ENCODE measurements at places on chromosomes 1 and 21. TPM values are rescaled to one million over a fixed set of nuclear protein-coding genes. Genes with fewer than 3 reads are reported as not detected.

DNA sequence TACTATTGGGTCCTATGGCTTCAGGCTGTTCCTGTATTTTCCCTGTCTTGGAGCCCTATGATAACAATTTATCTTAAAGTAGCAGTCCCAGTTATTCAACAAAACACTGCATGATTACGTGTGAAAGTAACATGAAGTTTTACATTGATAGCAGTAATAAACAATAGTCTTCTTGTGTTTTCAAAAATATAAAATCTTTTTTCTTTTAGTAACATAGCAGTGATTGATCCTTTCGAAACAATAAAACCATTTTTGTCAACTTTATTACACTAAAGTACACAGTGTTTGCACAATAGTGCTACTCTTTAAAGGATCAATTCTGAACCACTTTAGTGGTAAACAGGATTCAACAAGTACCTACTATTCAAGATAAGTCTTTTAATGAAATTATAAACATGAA, 90.6 kb downstream of the GPATCH2 start:
- no peak for DNase-seq

GRCh38 chr1:6700853-6701436, 671 bp downstream of the DNAJC11 start:
- no peak for DNase-seq

GRCh38 chr1:213939888-213940287, 47.9 kb upstream of the PROX1 start:
- DNase-seq: no peak

- DNase-seq: peak; percentile 84
Measured at GRCh38 chr1:109776911-109777310, 13.2 kb upstream of the EPS8L3 start.

- DNase-seq: no peak
Measured at GRCh38 chr1:205669341-205670149, 10.8 kb downstream of the SLC45A3 start.

GRCh38 chr1:87953732-87954344, 625.2 kb downstream of the LMO4 start:
- DNase-seq: peak; percentile 73

DNA sequence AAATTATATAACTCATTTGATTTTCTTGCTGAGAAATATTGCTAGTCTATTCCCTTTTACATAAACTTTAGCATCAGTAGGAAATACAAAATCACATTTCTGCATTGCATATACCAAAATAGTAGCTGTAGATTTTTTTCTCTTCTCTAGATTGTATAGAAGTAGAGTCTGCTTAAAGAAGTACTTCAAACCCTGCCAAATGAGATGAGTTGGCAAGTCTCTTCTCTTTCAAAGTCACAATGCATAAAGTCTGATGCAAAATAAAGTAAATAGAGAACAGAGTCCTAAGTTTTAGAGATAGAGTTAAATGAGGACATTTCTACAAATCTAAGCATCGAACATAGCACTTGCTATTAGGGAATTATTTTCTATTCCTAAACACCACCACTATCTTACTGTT, 6.4 kb downstream of the PLPPR4 start:
- DNase-seq: no peak

DNA sequence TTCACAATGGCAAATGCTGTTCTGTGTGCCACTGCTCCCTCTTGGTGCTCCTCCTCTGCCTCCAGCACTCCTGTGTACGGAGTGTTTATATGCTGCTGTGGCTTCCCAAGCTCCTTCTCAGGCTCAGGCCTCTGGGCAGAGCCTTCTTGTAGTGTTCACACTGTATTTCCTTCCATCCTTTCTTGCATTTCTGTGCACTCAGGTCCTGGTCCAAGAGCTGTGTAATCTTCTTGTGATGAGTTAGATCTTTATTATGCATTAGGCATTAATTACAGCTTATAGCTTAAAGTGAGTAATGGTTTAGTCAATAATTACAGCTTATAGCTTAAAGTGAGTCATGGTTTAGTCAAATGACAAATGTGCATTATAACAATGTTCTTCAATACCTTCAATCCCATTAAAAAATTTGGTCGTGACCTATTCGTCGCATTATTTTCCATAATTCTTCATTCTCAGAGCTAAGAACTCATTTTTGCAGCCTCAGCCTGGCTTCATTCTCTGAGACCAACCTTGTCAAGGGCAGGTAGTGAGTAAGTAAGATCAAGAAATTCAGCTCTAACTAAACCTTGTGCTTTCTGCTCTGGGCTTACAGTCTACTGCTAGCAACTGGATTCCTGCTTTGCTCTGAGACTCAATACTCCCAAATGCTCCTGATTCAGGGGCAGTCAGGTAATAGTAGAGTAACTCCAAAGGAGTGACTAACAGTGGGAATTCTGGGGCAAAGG, 154.5 kb upstream of the SPAG17 start:
- DNase-seq: no peak

TACSTD2 gene
- total RNA-seq: 106 TPM

All from body of pancreas (tissue), 4 donors.